Endothelial cell (in vitro differentiated cells): ENCODE measurements at places on chromosomes 11 and 22.

DNA sequence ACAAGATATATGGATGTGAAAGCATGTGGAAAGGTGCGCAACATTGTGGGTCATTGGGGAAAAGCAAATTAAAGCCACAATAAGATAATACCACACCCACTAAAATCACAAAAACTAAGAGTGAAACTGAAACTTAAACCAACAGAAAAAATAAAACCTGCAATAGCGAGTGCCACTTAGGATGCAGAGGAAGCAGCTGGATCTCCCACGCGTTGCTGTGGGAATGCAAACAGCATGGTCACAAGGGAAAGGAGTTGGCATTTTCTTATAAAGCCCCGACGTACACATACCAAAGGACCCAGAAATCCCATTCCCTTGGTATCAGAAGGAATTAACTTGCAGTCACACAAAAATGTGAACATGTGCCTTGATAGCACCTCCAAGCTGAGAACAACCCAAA, 712.0 kb downstream of the TBC1D22A start:
- H3K27ac ChIP-seq = no peak overlapping the region
- H3K4me3 ChIP-seq = no peak overlapping the region
- peaks cover 3% of the 10 kb centered on the region for H3K36me3 ChIP-seq
- DNase-seq = no peak
- no peaks in the 10 kb centered on the region for H3K4me1 ChIP-seq

DNA sequence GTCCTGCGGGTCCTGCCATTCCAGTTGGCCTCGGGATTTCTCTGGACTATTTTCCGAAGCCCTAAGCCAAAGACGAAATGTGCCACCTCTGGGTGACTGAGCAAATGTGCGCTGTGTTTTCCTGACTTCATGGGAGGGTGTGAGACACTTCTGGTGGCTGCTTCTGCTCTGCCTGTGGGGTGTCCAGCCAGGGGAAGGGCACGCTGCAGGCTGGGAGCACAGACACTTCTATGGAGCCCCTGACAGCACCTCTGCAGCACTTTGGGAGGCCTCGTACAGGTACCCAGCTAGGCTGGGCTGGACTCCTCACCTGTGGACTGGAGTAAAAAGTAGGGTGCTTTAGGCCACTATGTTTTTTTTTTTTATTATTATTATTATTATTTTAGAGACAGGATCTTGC, 17.7 kb downstream of the TANGO2 start:
- peaks cover 6% of the 10 kb centered on the region for H3K36me3 ChIP-seq
- peaks cover 12% of the 10 kb centered on the region for H3K4me1 ChIP-seq
- H3K4me3 ChIP-seq = no peak overlapping the region
- DNase-seq = no peak

GRCh38 chr11:11789735-11790369, 51.9 kb upstream of the USP47 start:
- peaks cover 2% of the 10 kb centered on the region for H3K27me3 ChIP-seq
- DNase-seq = peak; percentile 26
- H3K4me3 ChIP-seq = no peak overlapping the region

- no peaks in the 10 kb centered on the region for H3K36me3 ChIP-seq
- H3K4me1 ChIP-seq = peaks cover 40% of the 10 kb centered on the region
- DNase-seq = peak; percentile 17
- no peak overlapping the region for H3K27ac ChIP-seq
These were observed 16.9 kb upstream of the TMA7B start for GRCh38 chr22:39943337-39943736.

DNA sequence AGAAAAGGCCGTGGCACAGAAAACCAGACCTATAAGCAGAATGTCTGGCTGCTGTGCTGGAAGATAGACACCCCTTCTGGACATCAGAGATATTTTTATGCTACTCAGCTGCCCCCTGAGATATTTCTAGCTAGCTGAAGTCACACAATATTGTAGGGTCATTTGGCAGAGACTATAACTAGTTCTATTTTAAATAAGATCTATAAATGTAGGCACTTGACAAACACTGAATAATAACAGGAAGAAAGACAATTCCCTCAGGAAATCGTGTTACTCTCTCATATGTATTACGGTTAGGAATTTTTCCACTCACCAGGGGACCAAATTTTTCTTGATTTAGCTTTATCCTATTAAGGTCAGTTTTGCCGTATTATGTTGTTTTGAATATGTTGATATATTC, 845.4 kb downstream of the OPCML start:
- DNase-seq = no peak
- H3K27ac ChIP-seq = no peak overlapping the region
- no peak overlapping the region for H3K4me3 ChIP-seq
- H3K4me1 ChIP-seq = no peaks in the 10 kb centered on the region

- no peak for DNase-seq
- no peaks in the 10 kb centered on the region for H3K36me3 ChIP-seq
- peaks cover 2% of the 10 kb centered on the region for H3K27me3 ChIP-seq
- no peaks in the 10 kb centered on the region for H3K4me1 ChIP-seq
- no peak overlapping the region for H3K27ac ChIP-seq
These were observed 95.8 kb upstream of the CHORDC1 start for GRCh38 chr11:90318651-90319050.

DNA sequence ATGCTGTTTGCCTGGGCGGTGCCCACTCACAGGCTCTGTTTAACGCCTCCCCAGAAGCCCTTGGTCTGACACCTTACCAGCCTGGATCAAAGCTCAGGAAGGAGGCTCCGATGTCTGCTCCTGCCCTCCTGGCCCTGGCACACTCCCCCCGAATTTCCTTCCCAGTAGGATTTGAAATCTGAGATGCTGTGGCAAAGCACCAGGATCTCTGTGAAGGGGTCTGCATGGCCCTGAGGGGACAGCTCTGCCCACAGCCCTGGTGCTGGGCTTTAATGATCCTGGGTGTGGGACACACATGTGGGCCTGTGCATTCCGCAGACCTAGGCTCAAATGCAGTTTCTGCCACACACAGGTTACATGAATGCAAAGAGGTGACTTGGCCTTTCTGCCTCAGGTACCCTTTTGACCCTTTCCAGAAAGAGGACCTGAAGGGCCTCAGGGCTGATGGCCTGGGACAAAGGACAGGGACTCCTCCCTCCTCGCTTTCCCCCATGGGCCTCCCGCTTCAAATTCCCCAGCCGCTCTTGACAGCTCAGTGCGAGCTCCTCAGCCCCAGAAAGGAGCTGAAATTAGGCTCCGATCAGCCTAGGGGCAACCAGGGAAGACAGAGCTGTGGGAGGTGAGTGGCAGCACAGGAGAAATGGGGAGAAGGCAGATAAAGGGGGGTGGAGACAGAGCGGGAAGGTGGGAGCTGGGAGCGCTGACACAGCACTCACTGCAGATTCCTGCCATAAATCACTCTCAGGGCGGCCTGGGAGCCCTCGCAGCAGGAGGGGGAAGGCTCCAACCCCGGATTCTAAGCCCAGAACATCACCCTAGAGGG, 41.3 kb downstream of the TRIM29 start:
- no peak for DNase-seq
- no peak overlapping the region for H3K27ac ChIP-seq

DNA sequence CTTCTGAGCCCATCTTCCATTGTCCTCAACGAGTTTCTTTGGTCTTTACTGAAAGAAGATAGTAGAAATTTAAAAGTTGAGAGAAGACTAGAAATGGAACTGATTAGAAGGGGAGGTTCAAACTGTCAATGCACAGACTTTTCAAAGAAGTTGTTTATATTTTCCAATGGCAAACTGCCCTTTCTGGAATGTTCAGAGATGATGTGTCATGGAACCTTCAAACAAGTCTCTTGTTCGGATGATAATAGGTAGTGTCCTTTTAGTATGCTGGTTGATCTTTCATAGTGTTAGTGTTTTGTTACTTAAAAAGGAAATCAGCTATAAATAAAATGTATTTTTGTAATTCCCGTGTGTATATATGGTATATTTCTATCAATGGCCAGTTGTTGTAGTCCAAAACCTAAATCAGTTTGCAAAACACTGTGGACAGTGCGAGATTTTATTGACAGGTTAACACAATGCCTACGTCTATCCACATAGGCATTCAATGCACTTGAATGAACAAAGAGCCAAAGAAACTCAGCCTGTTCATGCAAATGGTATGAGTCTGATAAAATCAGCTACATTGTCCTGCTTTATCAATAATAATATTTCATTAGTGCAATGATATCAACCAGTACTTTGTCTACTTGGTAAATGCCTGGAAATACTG, 30.9 kb downstream of the C11orf91 start:
- no peaks in the 10 kb centered on the region for H3K4me1 ChIP-seq
- H3K27ac ChIP-seq = no peak overlapping the region
- DNase-seq = no peak
- peaks cover 12% of the 10 kb centered on the region for H3K36me3 ChIP-seq
- no peak overlapping the region for H3K4me3 ChIP-seq
- H3K27me3 ChIP-seq = no peaks in the 10 kb centered on the region

GRCh38 chr22:37996079-37996478, 11.7 kb upstream of the SOX10 start:
- H3K4me1 ChIP-seq = no peaks in the 10 kb centered on the region
- peaks cover 2% of the 10 kb centered on the region for H3K27me3 ChIP-seq
- no peak for DNase-seq
- no peak overlapping the region for H3K4me3 ChIP-seq
- H3K36me3 ChIP-seq = no peaks in the 10 kb centered on the region
- H3K27ac ChIP-seq = no peak overlapping the region

DNA sequence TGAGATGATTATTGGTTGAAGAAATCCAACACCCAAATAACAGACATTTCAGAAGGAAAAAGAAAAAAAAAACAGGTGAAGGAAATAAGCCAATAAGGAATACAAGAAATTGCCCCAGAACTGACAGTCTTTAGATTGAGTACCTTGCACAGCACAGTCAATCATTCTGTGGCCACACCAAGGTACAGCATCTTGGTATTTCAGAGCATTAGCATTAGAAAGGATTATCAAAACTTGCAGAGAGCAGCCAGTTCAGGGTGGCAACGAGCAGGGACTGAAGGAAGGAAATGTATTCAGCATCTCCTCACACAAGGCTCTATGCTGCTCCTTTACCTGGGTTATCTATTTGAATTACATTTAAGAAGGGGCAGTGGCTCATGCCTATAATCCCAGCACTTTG, 2.1 kb downstream of the ADA2 start:
- no peak overlapping the region for H3K4me3 ChIP-seq
- no peak for DNase-seq
- H3K27ac ChIP-seq = no peak overlapping the region
- H3K4me1 ChIP-seq = peaks cover 7% of the 10 kb centered on the region
- no peaks in the 10 kb centered on the region for H3K36me3 ChIP-seq

DNA sequence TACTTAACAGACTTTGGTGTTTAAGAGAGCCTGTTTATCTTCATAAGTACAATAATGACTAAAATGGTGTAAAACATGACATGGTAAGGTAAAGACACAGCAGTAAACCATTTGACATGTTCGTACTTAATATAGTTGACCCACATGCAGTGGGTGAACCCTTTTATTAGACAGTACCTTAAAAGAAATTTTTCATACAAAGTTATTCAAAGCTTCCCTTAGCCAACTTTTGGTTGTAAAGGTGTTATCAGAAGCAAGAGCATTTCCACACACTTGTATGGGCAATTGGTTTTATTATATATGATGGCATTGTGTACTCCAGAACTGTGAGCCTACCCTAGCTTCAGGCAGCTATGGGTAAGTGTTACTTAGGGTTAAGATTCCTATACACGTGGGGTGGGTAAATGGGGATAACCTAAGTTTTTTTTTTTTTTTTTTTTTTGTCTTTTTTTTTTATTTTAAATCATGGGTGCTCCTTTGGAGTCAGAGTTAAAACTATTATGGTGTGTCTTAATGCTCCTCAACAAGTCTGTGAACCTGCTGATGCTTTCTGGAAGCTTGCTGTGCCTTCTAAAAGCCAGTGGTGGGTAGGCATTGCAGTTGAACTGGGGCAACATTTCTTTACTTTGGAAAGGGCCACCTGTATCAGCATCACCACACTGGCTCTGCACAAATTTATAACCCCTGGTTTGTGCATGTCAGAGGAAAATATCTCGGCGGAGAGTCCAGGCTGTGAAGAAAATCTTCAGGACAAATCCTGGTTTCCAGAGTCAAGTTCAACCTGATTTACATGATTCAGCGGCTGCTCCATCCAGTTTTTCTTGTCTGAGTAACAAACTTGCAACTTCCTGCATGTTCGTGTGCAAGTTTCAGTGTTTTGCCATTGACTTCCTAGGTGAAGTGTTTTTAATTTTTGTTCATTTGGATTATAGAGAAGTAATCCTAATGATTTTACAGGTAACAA, 3.3 kb downstream of the PCF11 start:
- H3K4me1 ChIP-seq = peaks cover 29% of the 10 kb centered on the region
- peak overlapping the region; percentile 100 for H3K4me3 ChIP-seq
- H3K36me3 ChIP-seq = peaks cover 18% of the 10 kb centered on the region
- H3K27me3 ChIP-seq = peaks cover 21% of the 10 kb centered on the region
- DNase-seq = no peak

DNA sequence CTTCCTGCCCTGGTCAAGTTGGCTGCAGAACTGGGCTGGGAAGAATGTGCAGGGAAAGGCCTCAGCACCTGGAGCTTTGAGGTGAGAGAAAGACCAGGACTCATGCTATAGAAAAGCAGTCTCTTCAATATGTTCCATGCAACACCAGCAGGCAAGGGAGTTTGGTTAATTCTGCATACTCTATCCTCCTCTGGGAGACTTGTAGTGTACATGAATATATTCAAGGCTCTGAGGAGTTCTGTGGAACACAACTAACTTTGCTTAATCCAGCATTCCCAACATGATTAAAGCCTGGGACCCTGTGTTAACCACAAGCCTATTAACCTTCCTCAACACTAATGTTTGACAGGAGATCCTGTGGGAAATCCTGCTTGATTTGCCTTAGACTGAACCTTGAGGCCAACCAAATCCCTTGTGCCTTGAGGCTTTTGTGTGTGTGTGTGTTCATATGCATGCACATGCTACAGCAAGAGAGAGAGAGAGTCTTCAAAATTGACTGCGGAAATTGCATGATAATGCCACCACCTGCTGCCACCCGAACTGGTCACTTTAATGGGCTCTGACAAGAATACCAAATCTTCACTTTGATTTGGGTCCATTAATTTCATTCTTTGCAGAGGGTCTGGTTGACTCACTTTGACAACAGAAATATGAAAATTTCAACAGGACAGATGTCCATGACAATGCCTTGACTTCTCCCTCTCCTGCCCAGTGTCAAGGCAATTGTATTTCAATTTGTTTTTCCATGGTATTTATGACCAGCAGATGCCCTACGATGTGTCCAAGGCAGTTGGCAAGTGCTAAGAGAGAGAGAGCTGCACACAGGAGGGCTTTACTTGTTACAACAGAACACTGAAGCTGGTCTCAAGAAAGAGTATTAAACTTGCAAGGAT, 238.2 kb upstream of the ZBED5 start:
- peaks cover 6% of the 10 kb centered on the region for H3K36me3 ChIP-seq
- no peak for DNase-seq
- no peaks in the 10 kb centered on the region for H3K4me1 ChIP-seq
- H3K27me3 ChIP-seq = peaks cover 1% of the 10 kb centered on the region
- no peak overlapping the region for H3K27ac ChIP-seq
